ENCODE measurements at places on chromosomes 3 and 15.

GRCh38 chr3:127542441-127542952 is 48.0 kb downstream of the TPRA1 start:
- DNase-seq = no peak

DNA sequence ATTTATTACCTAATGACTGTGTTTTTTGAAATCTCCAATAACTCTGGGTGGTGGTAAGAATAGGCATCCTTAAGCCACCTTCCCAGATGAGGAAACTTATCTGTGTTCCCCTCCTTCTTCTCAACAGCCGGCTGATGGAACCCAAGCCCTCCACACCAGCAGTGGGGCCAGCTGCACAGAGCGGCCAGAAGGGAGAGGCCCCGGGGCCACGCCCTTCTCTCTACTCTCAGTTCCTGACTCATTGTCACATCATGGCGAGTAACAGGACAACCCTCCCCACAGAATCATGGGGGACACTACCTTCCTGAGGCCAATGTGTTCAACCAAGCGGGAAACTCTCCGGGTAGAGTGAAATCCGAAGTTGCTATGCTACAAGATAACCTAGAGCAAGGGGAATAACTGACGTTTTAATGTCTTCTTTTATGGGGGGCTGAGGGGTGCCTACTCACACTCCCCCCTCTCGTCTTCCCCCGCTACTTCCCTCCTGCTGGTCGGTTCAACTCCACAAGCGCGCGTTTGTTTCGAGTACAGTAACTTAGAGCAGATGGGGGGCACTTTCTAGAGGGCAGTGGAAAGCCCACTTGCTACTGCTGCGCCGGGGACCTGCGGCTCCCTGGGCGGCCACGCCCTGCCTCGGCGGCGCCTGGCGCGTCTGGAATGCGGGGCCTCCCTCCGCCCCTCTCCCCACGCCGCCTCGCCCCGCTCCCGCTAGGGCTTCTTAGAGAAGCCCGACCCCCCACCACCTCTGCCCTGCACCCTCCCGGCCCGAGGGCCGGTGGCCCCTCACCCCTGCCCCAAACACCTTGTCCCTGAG is 621 bp downstream of the ANXA2 start:
- peak; percentile 88 for DNase-seq

DNA sequence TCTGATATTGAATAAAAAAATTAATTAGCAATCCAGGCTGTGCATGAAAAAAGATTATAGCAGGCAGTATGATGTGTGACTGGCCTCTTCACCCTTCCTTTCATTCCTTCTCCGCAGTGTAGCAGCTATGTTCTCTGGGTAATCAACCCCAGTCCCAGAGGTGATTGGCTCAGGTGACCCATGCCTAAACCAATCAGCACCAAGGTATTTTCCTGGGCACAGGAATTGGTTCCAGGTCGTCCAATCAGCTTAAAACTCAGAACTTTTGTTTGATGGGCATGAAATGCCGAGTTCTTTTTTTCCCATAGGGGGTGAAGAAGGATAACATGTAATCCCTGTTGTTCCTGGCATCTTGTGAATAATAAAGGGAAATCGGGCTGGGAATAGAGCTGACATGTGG is 5.8 kb upstream of the BNC1 start:
- no peak for DNase-seq

- DNase-seq = no peak
Observed at GRCh38 chr3:129028866-129029265, 27.8 kb downstream of the EFCC1 start.

DNA sequence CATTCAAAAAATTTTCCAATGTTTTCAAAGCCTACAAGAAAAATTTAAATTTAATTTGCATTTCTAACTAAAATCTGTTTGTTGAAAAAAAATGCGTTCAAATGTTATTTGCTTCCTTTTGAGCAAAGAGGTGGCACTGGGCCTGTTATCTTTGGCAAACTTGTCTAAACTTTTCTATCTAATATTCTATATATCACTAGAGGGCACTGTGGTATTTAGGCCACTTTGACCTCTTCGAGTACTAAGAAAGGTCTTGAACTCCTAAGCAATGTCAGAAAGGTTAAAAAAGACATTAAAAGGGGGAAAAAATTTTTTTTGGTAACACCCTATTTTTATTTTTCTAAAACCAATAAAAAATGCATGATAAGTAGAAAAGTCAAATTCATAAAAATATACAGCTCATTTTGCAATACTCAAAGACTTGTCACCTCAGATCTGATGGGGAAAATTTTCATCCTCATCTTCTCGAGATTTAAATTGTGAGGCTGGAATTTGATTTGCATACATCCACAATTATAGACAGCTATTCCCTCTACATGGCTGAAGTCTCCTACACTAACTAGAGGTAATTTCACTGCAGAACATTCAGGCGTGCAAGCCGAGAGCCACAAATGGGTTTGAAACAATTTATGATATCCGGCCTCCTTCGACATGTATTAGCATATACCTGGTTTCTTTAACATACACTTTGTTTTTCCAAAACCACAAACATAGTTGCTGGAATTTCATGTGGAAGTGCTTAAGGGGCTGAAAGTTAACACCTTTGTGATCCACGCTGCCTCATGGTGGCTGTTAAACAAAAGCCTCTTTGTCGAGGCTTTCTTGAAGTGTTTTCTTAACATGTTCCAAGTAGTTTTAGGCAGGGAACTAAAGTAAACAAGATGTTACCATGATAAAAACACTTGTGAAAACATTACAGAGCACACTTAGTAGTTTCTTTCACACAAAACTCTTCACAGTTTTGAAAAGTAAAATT is 576.4 kb downstream of the FOXP1 start:
- DNase-seq = peak; percentile 30

- DNase-seq = no peak
Observed at GRCh38 chr3:127296166-127296565, 8.3 kb upstream of the PRR20G start.

DNA sequence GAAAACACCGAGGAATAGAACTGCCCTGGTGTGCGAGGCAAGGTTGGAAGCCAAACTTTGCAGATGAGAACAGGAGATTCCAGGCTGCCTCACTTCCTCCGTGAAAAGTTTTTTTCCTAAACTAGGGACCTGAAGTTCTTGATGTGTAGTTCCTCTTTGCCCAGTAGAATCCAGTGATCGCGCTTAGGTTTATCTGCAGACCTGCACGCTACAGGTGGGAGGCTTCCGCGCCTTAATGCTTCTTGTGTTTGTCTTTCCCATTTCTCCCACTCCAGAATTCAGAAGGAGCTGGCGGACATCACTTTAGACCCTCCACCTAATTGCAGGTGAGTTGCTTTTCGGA is 5.4 kb downstream of the UBE2E1 start:
- DNase-seq = no peak

GRCh38 chr3:41867533-41867932 is 94.4 kb downstream of the ULK4 start:
- no peak for DNase-seq

DNA sequence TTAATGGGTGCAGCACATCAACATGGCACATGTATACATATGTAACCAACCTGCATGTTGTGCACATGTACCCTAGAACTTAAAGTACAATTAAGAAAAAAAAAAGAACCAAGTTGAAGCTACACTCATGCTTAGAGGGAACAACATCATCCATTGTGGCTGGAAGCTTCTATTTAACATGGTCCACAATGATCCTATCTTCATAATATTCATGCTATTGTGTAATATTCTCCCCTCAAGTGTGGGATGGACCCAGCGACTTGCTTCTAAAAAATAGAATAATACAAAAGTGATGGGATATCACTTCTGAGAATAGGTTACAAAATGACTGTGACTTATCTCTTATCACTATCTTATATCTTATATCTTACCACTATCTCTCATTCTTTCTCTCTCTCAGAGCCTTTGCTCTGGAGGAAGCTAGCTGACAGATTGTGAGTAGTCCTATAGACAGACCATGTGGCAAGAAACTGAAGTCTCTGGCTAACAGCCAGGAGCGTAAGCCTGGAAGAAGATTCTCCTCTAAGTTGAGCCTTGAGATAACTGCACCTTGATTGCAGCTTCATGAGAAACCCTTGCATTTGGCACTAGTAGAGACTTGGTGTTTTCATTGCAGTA is 198.5 kb upstream of the MRPL3 start:
- no peak for DNase-seq

DNA sequence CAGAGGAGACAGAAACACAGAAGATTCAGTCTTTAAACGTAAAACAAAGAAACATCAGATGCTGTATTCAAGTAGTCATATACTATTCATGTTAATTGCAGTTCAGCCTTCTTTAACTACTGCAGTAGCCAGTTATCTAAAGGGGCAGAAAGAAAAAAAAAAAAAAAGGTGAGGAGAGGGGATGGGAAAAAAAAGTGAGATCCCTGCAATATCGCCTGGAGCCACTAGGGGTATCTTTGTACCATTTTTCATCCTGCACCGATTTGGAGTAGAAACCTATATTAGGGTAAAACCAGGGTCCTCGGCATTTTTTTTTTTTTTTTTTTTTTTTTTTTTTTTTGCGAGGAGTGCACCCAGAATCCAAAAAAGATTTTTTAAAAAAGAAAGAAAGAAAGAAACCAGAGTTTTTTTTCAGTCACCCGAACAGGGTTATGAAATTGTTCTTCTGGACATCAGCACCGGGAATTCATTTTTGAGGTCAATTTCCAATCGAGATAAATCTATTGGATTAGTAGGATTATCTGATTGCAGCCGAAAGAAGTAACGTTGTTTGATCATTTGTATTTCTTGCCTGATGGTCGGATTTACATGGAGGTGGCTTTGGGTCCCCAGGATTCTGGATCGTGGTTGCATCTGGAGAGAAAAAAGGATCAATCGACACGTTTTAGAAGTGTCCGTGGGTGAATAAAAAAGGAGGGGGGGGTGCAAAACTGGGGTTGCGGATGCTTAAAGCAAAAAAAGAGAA is 186.7 kb downstream of the NLGN1 start:
- peak; percentile 6 for DNase-seq

DNA sequence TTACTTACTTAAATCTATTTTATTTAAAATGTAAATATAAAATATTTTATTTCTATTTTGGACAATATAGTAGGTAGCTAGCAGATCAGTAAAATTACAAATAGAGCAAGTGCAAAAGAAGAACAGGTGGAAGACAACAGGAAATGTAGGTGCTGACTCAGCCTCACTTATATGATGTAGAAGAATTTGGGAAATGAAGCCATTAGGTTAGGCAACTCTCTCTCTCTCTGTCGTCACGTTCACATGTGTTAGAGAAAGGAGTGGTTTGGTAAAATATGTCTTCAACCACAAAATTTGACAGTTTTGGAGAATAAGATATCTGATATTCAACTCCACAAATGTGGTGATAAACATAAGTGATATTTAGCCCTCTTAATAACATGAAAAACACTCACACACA is 532.5 kb upstream of the KCNMB2 start:
- DNase-seq = no peak

DNA sequence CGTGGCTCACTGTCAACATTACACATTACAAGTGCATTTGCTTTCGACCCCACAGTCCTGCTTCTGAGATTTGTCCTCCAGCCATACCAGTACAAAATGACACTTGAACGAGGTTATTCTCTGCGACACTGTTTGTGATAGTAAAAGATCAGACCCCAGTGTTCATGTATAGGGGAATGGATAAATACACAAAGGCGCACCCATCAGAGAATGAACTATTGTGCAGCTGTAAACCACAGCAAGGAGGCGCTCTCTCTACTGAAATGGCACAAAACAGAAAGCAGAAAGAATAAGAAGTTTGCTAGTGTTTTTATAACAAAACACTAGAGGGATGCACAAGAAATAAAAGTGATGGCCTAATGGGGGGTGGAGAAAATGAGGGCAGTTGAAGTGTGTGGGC is 4.9 kb upstream of the CHSY1 start:
- DNase-seq = no peak

DNA sequence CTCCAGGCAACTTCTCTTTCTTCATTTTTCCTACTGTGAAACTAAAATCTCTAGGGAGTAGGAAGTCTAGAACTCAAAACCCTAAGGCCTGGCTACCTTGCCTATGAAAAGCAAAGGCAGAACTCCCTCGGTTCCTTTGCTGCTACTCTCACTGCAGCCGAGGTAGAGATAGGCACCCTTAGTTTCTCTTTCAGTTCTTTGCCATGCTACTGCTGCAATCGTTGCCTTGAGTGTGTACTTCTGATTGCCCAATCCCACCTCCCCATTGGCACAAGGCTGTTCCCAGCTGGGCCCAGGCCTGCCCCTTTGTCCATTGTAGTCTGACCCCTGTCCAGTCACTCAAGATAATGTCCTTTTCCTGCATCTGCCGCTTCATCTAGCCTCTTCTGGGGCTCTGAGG is 92.3 kb upstream of the MRPS22 start:
- no peak for DNase-seq

GRCh38 chr3:10524799-10525301 is 19.5 kb upstream of the ATP2B2 start:
- DNase-seq = no peak

GRCh38 chr3:194579091-194579606 is 54.1 kb downstream of the TMEM44 start:
- no peak for DNase-seq

GRCh38 chr15:96851613-96852012 is 521.1 kb downstream of the NR2F2 start:
- DNase-seq = no peak

GRCh38 chr3:72376956-72377710 is 471.1 kb downstream of the SHQ1 start:
- no peak for DNase-seq

DNA sequence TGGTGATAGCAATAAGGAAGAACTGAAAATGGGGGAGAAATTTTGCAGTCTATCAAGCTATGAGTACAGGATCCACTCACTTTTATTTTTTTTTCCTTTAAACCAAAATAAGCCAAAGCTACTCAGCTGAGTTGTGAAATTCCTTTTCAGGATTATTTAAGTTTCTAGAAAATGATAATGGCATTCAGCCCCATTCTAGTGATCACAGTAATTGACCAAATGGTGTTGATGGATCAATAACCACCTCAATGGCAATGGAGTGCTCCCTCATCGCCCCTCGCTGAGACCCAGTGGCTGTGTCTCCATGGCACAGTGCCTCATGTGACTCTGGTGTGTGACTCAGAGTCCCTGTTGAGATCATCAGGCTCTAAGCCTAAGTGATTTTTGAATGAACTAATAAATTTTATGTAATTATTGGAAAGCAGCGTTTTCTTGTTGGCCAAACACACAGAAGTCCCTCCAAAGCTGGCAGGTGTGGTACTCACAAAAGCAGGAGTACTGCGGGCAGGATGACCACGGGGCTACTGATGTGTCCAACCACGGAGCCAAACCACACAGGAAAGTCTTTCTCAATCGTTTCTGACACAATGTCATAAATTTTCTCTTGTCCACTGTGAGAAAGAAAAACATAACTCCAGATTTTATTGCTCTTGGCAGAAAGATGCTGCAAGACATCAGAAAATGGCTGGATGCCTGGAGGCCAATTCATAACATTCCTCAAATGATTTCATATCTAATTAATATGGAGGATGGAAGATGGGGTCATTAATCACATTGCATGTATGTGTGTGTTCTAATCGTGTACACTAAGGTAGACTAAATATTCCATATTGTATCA is 14.4 kb upstream of the STARD5 start:
- no peak for DNase-seq

GRCh38 chr3:191111722-191112121 is 87.3 kb upstream of the OSTN start:
- DNase-seq = no peak

- no peak for DNase-seq
Observed at GRCh38 chr15:98866511-98866910, 141.1 kb downstream of the PGPEP1L start.
